ENCODE measurements at places on chromosomes 7 and 10. TPM values are rescaled to one million over a fixed set of nuclear protein-coding genes. Genes with fewer than 3 reads are reported as not detected.

The SPDYE16 gene
- not detected for total RNA-seq

GRCh38 chr7:14894826-14895225 lies 7.7 kb downstream of the DGKB start:
- no peak for DNase-seq

The SLC39A12 gene
- total RNA-seq: not detected

DNA sequence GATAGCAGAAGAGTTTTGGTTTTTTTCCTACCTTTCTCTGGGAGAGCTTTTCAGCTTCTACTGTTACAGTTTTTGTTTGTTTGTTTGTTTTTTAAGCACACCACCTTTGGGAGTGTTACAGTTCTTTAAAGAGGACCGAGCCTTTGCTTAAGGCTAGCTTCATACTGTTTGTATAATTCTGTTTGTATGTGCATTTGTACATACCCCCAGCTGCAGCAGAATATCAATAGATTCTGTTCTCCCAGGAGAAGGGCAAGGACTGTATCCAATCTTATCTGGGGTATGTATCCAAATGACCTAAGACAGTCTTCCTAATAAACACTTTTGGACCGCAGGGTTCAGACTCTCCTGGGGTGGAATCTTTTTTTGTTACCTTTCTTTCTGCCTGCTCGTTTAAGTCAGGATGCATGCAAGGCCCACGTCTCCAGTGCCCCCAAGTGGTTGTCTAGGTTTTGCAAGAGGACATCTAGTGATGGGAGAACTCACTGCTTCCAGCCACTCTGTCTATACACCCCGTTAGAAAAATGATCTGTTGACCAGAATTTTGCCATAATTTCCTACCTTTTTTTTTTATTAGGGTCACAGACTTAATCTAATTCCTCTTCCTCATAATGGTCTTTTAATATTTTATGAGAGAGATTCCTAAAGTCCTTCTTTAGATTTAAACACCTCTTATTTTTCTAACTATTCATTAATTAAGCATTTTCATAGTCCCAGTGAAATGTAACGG lies 23.9 kb downstream of the NRF1 start:
- DNase-seq: peak; percentile 88

DNA sequence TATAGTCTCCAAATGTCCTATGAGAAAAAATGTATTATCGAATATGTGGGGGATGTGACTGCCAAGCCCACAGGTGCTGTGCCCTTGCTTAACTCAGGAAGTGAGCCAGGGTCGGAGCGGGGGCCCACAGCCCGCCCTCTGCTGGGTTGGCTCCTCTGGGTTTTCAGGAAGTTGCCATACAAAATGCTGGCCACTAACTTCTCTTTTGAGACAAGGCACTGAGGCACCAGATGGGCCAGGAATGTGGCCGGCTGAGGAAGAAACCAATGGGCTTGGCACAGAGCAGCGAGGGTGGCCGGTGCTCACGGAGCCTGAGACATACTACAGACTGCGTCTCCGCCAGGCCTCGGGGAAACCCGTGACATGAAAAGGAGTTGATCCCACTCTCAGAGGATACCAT lies 58.9 kb downstream of the FAM53B start:
- no peak for DNase-seq

The SVIL gene
- total RNA-seq: 21.8 TPM

DNA sequence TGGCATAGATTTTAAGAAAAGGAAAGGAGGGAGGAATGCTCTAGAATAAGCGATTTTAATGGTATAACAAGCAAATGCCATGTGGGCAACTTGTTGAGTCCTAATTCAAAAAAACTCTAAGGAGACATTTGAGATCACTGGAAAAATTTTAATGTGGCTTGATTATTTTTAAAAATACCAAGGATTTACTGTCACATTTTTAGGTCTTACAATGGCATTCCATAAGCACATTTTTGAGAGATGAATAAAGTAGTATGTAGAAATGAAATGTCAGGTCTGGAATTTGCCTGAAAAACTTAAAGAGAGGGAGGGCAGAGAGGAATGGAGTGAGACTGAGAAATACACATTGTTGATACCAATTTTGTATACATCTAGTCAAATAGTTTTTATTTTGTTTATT lies 20.3 kb downstream of the NCAPG2 start:
- DNase-seq: no peak

- DNase-seq: peak; percentile 92
Measured at GRCh38 chr10:4825868-4826791, at the start of gene AKR1E2. Gene AKR1E2, plus strand, starts transcription at chr10:4826207. Its CDS starts 118 bp downstream, at chr10:4826325.

- DNase-seq: no peak
Measured at GRCh38 chr10:121063744-121064143, 212.6 kb downstream of the WDR11 start.

The MKX gene
- 0.17 TPM for total RNA-seq

GRCh38 chr10:69715899-69716606 lies 85.7 kb upstream of the COL13A1 start:
- peak; percentile 70 for DNase-seq

- peak; percentile 80 for DNase-seq
Measured at GRCh38 chr7:104627516-104627915, 299.1 kb downstream of the LHFPL3 start.

DNA sequence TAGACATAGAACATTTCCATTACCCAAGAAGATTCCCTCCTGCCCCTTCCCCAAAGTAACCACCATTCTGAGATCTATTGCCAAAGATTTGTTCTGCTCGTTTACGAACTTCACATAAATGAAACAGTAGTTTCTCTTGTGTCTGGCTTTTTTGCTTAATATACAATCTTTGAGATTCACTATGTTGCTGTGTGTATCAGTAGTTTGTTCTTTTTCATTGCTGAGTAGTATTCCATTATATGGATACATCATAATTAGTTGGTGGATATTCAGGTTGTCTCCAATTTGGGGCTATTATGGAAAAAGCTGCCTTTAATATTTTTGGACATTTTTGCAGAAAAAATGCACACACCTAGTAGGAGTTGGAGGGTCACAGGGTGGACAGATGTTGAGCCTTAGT lies 124.3 kb downstream of the SLIT1 start:
- DNase-seq: no peak

- no peak for DNase-seq
Measured at GRCh38 chr10:132576671-132577349, 39.2 kb downstream of the INPP5A start.

The AKR1B15 gene
- not detected for total RNA-seq

The GTF2IRD1 gene
- 54.8 TPM for total RNA-seq

- no peak for DNase-seq
Measured at GRCh38 chr10:62243647-62243997, 25.0 kb downstream of the RTKN2 start.

- DNase-seq: peak; percentile 68
Measured at GRCh38 chr7:33422825-33423645, 293.7 kb downstream of the BBS9 start.

DNA sequence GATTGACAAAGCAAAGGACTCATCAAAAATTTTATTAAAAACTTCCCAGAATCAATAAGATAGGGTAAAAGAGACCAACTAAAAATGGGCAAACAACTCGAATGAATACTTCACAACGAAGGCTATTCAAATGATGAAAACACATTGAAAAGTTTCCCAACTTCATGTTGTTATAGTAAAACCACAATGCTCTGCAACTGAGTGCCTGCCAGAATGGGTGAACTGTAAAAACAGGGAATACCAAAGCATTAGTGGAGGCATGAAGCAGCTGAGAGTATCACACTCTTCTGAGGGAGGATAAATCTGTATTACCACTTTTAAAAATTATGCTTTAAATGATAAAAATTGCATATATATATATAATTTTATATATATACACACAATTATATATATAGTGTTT lies 1214.7 kb downstream of the SORCS3 start:
- DNase-seq: no peak

GRCh38 chr10:89887406-89887805 lies 186.0 kb downstream of the KIF20B start:
- no peak for DNase-seq

DNA sequence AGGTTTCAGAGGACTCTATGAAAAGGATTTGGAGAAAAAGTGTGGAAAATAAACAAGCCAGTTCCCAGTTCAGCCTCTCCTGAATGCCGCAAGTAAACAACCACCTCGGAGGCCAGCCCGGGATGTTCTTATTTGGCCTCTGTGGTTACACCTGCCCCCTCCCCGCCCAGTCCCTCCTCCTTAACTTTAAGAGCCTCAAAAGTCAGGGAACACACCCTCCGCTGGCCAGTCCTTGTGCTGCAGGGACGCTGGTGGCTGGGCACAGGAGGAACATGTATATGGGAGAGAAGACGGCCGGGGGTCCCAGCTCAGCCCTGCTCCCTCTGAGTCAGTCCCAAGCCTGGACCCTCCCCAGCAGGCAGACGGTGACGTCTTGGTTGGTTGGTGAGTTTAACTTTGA lies 6.1 kb downstream of the CHST3 start:
- peak; percentile 93 for DNase-seq

DNA sequence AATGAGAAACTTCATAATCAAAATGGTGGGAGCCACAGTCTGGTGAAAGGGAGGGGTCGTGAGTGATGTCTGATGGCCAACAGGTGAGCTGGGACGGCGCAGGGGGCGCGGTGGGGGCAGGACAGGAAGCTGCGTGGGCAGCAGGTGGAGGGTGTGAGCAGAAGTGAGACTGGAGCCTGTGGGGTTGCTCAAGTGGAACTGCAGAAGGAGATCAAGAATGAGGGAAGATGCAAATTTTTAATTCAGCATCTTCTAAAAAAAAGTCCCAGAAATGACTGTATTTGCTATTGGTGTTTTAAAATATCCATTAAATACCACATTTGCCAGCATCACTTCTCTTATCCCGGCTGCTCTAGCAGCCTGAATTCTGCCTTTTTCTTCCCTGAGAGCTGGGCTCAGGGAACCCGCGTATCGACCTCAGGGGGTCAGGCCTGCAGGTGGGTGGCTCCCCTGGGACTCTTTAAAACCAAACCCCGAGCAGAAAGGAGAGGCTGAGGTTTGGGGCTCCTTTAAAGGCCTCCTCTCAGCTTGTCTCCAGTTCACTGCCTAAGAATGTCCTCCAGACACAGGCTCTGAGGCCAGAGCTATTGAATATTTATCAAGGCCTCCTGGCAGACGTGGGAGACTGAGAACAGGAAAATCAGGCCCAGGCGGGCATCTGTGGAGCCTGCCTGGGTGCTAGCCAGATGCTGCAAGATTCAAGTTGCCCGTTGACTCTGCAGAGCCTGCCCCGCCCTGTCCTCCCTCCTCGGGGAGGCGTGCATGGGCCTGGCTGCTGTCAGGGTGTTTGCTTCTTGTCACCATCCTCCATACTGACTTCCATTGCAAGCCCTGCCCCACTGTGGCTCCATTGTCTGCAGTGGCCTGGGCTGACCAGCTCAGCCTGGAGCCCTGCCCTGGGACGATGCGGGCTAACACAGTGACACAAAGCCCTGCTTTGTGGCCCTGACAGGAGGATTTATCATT lies 53.9 kb downstream of the SYPL1 start:
- peak; percentile 62 for DNase-seq

The MSS51 gene
- 3.7 TPM for total RNA-seq

GRCh38 chr10:119821182-119821581 lies 51.5 kb downstream of the MCMBP start:
- no peak for DNase-seq

- DNase-seq: no peak
Measured at GRCh38 chr7:51785171-51785570, 468.6 kb upstream of the COBL start.

GRCh38 chr7:117274951-117275350 lies 47.9 kb downstream of the WNT2 start:
- no peak for DNase-seq
